ENCODE measurements at places on chromosomes 6 and 20.

GRCh38 chr6:3999800-4000661, 78.9 kb downstream of the FAM217A start:
- no peak for DNase-seq

- no peak for DNase-seq
Measured at GRCh38 chr6:15996030-15996429, 132.9 kb upstream of the MYLIP start.

- DNase-seq: peak; percentile 53
Measured at GRCh38 chr20:36408219-36408618, 102.1 kb downstream of the DLGAP4 start.

- no peak for DNase-seq
Measured at GRCh38 chr20:32296412-32296811, 19.0 kb downstream of the KIF3B start.

- DNase-seq: no peak
Measured at GRCh38 chr20:46246559-46246958, 61.7 kb downstream of the CDH22 start.

GRCh38 chr6:129683601-129684322, 26.2 kb downstream of the ARHGAP18 start:
- DNase-seq: no peak

GRCh38 chr6:111809264-111809663, 64.0 kb downstream of the FYN start:
- DNase-seq: no peak

DNA sequence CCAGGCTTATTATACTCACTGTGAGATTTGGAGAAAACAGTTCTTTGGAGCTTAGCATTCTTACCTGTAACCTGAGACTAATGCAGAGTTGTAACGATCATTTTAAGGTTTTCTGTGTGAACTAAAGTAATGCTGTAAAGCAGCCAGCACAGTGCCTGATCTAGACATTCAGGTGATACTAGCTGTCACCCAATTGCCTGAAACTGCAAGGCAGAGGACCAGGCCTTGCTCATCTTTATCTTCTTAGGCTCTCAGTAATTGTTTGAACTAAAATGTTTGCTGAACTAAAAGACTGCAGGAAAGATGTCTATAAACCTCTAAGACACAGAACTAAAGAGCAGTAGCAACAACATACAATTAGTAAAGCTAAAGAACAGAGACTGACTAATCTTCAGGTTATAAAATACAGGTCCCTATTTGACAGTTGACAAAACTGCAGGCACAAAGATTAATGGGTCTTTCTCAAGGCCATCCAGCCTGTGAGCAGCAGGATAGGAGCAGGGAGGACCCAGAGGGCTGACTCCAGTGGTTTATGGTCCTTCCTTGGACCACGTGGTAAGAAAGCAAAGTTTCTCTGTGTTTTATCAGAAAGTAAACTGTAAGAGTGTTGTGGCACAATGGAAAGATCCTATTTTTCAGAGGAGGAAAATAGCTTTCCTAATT, 31.4 kb downstream of the SMLR1 start:
- DNase-seq: no peak

GRCh38 chr20:37804584-37805566, 98.1 kb upstream of the VSTM2L start:
- DNase-seq: no peak

DNA sequence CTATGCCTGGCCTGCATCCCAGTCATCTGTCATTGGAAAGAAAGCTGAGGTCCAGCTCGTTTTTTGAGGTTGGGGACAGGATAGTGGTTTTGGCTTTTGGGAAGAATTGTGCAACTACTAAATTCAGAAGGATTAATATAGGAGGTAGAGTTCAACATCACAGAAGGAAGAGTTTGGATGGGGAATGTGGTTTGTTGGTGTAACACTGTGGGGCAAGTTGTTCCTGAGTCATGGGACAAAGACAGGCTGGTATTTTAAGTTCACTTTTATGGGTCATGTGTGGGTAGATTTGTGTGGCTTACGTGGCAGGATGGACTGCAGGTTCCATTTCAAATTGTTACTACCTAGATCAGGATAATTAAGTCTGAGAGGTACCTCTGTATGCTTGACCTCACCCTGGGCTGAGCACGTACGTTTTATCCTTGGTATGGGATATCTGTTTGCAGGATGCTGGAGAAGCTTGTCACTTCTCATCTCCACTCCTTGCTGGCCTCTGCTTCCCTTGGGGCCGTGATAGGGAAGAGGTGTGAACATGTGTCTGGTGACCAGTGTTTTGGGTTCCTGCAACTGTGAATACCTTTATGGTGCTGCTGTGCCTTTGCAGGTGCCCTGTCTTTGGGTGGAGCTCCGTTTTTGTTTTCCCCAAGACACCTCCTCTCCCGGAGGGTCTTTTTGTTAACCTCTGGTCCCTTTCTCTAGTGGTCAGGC, 177.6 kb downstream of the JARID2 start:
- DNase-seq: no peak
